Stimulated activated CD4-positive, alpha-beta T cell treated with anti-CD3 and anti-CD28 coated beads, TNF-alpha, amount 100 ng/mL, for 24 hours (primary cell): ENCODE measurements at places on chromosomes 5 and 9.

DNA sequence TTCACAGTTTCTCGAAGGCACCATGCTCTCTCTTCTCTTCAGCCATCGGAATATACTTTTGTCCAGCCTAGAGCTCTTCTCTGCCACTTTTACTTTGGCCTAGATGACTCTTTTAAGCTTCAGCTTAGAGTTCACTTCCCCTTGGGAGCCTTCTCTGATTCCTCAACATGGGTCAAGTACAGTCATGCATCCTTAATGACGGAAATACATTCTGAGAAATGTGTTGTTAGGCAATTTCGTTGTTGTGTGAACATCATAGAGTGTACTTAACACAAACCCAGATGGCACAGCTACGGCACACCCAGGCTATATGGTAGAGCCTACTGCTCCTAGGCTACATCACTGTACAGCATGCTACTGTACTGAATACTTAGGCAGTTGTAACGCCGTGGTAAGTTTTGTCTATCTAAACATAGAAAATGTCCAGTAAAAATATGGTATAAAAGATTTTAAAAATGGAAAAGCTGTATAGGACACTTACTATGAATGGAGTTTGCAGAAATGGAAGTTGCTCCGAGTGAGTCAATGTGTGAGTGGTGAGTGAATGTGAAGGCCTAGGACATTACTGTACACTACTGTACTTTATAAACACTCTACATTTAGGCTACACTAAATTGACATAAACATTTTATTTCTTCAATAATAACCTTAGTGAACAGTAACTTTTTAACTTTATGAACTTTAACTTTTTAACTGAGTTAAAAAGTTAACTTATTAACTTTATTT lies 15.1 kb upstream of the TNFSF15 start:
- no peak for DNase-seq

- DNase-seq, result no peak
These were observed 60.5 kb downstream of the SIL1 start for GRCh38 chr5:139137697-139138096.

- DNase-seq, result no peak
These were observed 406.0 kb upstream of the DMAC1 start for GRCh38 chr9:8205576-8205975.

DNA sequence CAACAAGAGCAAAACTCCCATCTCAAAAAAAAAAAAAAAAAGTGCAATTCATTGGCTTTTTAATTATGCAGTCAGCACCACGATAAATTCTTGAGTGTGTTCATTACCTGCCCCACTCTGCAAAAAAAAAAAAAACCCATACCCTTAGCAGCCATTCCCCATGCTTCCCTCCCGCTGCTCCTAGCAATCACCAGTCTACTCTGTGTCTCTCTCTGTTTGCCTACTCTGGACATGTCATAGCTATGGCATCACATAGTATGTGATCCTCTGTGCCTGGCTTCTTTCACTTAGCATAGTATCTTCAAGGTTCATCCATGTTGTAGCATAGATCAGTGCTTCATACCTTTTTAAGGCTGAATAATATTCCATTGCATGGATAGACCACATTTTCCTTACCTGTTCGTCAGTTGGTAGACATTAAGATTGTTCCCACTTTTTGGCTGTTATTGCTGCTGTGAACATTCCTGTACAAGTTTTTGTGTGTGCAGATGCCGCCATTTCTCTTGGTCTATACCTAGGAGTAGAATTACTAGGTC lies 7.0 kb upstream of the PRR7 start:
- DNase-seq, result no peak

- DNase-seq, result no peak
These were observed 35.2 kb upstream of the CAST start for GRCh38 chr5:96626956-96627355.

DNA sequence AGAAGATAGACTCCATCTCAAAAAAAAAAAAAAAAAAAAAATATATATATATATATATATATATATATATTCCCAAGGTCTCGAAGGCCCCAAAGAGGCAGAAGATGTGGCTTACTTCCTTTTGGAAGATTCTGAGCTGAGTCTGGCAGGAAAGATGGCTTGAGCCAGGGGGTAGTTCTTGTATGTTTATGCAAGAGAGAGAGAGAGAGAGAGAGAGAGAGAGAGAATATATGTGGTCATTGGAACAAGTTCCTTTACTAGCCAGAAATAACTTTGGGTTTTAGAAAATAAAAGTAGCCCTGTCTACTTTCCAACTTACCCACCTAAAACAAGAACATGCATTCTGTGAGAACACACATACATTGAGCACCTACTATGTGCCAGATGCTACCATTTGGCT lies 17.6 kb downstream of the NCS1 start:
- DNase-seq, result no peak

- DNase-seq, result no peak
These were observed 249.5 kb upstream of the PTGER4 start for GRCh38 chr5:40430101-40430710.
